ENCODE measurements at places on chromosomes 12 and 14.

GRCh38 chr14:87955501-87955900 lies 37.5 kb downstream of the GALC start:
- no peak for DNase-seq

- DNase-seq = no peak
These were observed 23.1 kb upstream of the DLK1 start for GRCh38 chr14:100703386-100704220.

DNA sequence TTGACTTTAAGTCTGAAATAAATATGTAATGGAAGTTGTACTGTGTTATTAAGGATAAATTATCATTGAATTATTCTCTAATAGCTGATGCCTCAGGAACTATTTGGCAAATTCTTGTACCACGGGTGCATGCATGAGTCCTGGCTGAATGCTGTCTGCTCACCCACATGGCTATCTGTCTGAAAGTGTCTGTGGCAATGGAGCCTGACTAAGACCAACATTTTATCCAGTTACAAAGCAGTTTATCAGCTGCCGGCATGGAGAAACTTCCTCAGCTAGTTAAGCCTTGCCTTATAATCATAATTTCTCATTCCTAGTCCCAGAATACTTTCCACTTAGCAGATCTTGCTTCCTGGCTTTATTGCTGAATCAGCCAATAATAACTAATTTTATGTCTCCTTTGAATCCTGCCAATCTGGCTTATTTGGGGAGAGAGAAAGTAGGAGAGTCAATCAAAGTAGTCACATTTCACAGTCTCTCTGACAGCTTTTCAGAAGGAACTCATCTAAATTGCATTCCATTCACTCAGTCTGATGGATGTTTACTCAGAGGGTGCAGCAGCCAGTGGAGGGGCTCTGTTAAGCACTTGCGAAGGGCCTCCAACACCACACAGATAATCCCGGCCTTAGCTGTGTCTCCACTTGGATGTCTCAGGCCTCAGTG lies 280.6 kb upstream of the CLEC14A start:
- DNase-seq = no peak

GRCh38 chr14:76326918-76327689 lies 48.8 kb upstream of the ESRRB start:
- DNase-seq = no peak

DNA sequence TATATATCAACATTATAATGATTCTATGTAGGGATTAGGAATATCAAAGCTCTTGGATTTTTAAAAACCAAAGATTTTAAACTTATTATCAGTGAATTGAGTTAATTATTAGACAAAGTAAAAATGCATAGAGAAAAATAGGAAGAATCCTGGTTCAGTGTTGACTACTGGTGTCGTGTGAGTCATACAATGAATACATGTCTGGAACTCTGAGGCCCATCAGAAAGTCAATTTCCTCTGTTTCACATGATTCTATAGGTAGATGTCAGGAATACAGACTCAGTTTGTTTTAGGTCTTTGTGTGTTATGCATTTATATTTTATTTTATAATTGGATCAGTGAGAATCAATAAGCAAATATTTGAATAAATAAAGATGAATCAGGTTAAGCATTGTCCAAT lies 84.5 kb upstream of the RTL1 start:
- DNase-seq = no peak

DNA sequence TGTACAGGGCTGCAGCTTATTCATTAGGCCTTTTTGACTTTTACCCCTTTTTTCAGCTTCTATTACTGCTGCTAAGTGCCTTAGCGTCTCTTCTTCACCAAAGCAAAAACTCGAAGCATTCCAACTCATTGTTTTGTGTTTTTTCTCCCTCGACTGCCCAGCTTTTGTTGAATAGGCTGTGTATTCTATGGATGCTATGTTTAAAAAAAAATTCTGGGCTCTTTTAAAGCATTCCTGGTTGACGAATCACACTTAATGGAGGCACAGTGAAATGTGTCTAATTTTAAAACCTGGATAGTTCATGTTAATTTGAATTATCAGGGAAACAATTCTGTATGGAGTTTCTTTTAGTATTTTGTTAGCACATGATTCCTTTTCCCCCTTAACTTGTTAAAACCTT lies 29.7 kb downstream of the KTN1 start:
- DNase-seq = no peak

- DNase-seq = no peak
These were observed 79.0 kb downstream of the ARL6IP4 start for GRCh38 chr12:123059500-123059899.

DNA sequence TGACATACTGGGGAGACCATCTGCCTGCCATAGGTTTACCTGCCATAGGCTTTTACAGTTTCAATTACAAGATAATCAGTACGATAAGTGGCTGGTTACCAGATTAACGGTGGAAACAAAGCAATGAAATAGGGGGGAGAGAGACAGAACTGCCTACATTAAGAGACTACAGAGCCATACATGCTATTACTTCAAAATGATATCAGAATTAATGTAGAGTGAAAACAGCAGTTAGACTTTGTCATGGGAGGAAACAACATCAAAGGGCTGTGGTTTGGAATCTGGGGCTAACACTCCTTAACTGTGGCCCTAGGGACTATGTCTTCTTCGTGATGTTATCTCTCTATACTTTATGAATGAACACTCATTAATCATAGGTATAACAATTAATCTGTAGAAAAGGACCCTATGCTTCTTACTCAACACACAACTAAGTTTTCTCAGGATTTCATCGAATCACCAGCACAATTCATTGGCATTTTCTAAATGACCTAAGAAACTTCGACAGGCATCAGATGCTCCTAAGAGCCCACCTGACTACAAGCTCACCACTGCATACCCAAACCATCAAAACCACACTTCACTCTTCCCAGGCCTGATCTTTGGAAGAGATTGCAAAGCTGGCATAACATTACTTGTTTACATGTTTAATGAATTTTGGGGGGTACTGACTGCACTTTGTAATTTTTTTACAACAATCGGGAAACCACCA lies 475.6 kb upstream of the SOX5 start:
- no peak for DNase-seq

- DNase-seq = no peak
These were observed 5.0 kb downstream of the CMTM5 start for GRCh38 chr14:23381871-23382270.

GRCh38 chr14:77222546-77223225 lies 41.1 kb downstream of the TMEM63C start:
- DNase-seq = no peak

DNA sequence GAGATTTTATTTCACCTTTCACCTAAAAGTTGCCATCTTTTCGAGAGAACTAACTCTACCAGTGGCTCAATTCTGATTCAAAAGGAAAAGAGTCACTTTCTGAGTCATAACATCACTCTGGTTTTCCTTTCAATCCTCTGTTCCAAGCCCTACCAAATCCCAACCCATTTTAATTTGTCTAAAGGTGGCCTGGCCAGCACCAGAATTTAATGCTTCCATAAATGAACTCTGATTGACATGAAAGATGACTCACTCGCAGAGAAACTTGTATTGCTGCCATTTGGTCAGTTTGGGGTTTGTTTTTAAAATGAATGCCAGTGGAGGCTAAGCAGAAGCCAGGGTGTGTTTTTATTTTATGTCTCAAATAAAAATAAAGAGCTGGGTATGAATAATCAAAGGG lies 117.4 kb upstream of the SOX5 start:
- no peak for DNase-seq

DNA sequence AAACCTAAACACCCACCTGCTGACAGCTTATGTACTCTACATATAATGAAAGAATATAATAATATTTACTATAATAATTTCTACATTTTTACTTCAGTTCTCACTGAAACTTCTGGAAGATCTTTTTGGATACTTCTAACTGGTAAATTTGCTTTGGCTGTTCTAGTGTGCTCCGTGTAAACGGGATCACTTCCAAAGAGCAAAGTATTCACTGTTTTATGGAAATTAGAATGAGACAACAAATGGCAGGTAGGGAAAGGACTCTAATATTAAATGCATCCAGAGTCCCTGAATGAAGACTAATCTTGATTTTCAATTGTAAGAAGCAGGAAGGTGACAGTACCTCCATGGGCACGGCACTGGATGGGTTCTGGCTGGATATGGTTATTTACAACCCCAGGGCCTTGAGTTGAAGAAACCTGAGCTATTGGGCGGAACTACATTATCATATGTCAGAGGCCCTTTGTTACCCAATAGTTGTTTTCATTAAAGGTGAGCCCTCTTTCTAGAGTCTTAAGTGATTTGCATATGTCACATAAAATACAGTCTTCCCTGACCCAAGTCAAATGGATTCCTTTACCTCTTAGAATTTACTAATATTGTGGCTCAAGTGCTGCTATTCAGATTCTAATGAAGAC lies 10.7 kb downstream of the ERP29 start:
- DNase-seq = no peak

- no peak for DNase-seq
These were observed 190.5 kb downstream of the BMP4 start for GRCh38 chr14:53766106-53766505.

- DNase-seq = no peak
These were observed 490.9 kb downstream of the FLRT2 start for GRCh38 chr14:86020841-86021240.
